Activated CD8-positive, alpha-beta T cell treated with anti-CD3 and anti-CD28 coated beads, Interleukin-2, amount 10 ng/mL, durations not matched to agents 7 days and 5 days (primary cell): ENCODE measurements at places on chromosomes 7 and 10.

- no peak for DNase-seq
Observed at GRCh38 chr7:5755704-5756504, 25.6 kb downstream of the RNF216 start.

DNA sequence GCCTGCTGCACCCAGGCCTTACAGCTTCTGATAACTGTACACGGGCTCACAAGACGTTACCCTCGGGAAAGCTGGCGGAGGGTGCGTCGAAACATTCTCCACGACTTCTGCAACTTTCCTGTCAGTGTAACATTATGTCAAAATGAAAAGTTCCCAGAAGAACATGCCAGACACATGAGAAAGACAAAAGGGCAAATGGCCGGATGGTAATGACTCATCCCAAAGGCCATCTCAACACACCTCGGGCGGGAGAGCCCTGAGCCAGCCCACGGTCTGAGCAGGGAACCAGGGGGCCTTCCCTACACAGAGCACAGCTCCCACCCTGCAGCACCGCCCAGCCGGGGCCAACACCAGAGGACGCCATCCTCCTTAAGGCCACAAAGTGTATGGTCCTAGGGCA lies 118.7 kb downstream of the MAD1L1 start:
- DNase-seq: no peak

DNA sequence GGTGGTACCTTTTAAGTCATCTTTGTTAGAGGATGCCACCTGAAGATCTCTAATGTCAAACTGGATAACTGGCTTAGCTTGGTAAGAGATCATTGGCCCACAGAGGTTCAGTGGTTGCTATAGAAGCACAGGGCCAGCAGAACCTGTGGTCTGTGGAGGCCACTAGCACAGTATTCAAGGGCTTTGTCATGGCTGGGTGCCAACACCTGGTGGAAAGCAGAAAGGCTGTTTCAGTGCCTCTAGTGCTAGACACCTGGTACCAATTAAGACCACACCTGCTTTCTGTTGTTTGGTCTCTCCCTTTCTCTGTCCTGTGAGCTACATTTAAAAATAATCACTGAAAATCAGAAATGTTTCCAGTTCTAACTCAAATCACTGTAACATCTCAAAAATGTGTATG lies 10.0 kb upstream of the PCGF5 start:
- DNase-seq: no peak

- DNase-seq: no peak
Observed at GRCh38 chr10:76738991-76739390, 898.6 kb downstream of the KCNMA1 start.

- DNase-seq: no peak
Observed at GRCh38 chr7:82312646-82313045, 130.9 kb downstream of the CACNA2D1 start.

DNA sequence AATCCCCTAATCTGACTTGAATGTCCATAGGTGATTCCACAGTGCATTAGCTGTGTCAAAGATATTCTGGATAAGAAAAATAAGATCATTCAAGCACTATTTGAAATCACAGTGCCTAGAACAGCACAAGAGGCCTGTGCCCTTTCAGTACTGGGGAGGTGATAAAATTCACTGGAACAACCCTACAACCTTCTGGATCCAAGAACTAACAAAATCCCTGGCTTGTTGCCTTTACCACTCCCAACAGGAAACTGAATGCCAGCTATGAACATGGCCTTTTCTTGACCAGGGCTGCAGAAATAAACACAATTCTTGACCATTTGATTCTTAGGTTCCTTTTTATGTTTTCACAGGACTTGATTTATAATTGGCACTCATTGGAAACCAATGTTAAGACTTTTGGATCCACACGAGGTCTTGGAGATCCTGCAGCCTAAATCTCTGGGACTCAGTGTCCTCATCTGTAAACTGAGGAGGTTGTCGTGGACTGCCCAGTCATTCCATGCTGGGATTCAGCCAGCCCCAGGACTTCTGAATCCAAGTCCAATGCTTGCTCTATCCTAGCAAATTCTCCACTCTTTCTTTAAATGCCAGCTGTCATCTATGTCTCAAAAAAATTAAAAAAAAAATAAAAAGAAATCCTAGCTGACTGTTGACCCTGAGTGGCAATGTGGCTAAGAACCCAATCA lies 624.7 kb downstream of the KCNMA1 start:
- DNase-seq: no peak

- DNase-seq: no peak
Observed at GRCh38 chr7:54615537-54615936, 73.4 kb downstream of the VSTM2A start.

- no peak for DNase-seq
Observed at GRCh38 chr7:95628831-95629439, 32.6 kb upstream of the PDK4 start.

GRCh38 chr7:155161690-155162089 lies 91.6 kb downstream of the HTR5A start:
- DNase-seq: no peak

DNA sequence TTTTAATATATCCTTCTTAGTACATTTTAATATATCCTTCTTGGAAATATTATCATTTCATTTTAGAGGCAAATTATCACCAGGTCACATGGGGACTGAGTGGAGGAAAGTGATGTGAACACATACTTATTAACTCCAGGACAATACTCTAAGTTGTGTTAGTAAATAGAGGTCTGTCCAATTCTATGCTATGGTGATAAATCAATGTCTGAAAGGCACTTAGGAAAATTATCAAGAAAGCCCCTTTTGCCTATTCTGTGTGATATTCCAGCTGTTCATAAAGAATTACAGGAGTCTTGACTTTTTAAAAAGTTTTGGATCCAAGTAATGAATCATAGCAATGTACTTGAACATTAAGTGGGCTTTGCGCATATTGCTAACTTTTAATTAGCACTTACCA lies 88.5 kb downstream of the THSD7A start:
- DNase-seq: no peak

DNA sequence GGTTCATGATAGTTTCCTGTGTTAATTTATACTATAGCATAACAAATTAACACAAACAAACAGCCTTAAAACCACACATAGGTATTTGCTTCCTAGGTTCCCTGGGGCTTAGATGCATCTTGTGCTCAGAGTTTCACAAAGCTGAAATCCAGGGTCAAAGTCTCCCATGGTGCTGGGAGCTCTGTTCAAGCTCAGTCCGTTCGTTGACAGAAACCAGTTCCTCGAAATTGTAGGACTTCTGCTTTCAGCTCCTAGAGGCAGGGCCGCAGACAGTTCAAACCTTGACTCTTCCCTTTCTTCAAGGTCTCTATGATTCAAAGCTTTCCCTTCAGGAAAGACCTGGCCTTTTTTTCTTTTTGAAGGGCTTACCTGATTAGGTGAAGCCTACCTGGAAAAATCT lies 90.5 kb downstream of the VSTM2A start:
- no peak for DNase-seq

DNA sequence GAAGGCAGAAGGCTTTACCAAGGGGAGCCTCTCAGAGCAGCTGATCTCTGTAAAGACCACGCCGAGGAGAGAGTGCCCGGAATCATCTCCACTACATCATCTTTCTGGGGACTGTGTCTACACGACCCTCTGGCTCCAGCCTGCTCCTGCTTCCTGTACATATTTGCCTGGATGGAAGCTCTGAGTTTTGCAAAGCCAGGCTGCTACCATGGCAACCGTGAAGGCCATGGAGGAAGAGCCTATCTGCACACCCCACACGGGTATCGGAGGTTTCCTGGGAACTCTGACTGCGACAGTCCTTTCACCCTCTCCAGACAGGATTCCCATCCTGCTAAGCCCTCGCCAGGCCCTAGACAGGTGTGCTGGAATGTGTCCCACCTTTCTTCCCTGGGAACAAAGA lies 83.4 kb upstream of the TNRC18 start:
- no peak for DNase-seq
